ENCODE measurements at places on chromosomes 7 and 10.

- no peak for DNase-seq
Observed at GRCh38 chr7:129799350-129799955, 153.3 kb downstream of the UBE2H start.

DNA sequence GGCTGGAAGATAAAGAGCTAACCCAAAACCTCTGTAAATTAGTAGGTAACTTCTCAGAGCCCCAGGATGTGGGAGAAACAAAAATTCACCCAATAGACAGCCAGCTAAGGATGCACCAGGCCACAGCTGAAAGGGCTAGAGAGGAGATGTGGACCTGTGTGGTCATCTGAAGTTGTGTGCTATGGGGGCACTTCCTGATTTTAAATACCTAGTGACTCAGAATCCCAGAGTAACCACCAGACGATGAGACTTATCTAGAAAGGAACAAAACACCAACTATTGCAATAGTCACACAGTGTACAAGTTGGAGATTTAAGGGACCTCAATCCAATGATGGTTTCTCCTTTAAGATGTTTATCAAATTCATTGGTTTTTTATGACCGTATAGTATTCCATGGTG lies 408.3 kb upstream of the ANKRD30A start:
- DNase-seq, result no peak

DNA sequence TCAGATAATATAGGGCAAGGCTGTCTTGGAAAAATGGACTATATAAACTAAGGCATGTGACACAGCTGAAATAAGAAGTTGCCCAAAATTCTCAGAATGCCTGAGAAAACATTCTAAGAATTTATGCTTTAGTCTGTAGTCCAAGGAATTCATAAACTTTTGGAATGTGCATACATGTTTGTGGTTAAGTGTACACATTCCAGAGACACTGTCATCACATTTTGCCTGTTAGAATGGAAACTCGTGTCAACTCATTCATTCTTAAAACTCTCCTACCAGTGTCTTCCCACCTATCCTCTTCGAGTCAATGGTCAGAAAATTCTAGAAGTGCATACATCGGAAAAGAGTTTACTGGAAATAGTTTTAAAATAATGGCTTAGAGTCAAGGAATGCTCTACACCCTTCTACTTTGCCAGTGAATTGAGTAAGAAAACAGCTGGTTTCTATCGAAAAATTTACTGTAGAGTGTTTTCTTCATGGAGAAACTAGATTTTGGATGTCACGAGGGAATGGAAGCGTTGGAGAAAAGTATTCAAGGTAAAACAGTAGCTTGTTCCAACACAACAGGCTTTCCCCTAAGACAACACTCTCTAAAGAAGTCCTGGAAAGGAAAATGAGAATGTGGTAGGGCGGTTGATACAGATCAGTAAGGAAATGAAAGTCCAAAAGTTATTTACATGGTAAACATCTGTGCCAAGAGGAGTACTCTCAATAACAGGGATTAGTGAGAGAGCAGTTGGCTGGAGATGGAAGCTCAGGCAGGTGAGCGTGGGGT lies 1177.6 kb upstream of the C7orf33 start:
- DNase-seq, result no peak

GRCh38 chr10:58373442-58373827 lies 11.8 kb upstream of the TFAM start:
- no peak for DNase-seq

- no peak for DNase-seq
Observed at GRCh38 chr10:127039435-127039834, 134.2 kb downstream of the DOCK1 start.

- no peak for DNase-seq
Observed at GRCh38 chr10:126945351-126946030, 40.3 kb downstream of the DOCK1 start.

- no peak for DNase-seq
Observed at GRCh38 chr7:18566829-18567228, 71.3 kb downstream of the HDAC9 start.

DNA sequence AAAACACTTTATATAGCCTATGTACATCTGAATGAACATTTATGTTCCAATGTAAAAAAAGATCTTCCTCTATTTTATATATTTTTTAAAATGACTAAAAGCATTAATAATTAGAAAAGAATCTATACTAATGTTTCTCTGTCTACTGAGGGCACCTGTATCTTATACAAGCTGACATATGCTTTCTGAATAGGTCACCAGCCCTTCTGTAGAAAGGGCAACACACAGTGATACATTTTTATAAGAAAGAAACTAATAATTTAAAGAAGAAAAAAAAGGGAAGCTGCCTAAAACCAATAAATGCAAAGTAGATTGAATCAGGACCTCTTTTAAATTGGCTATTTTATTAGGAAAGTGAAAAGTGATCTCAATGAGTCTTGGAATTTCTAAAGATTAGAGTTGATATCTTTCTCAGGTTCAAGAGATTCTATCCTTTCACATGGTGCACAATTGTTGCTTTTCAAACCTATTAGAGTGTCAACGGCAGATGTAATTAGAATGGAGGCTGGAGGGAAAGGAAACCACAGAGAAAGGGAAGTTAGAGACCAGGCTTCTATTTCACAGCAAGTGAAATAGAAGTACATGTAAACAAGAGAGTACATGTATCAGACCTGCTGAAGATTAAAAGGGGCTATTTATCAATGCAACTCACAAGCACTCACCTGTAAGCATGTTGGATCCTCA lies 6.3 kb downstream of the MTPN start:
- DNase-seq, result no peak

GRCh38 chr7:2926120-2926895 lies 82.2 kb upstream of the GNA12 start:
- no peak for DNase-seq

DNA sequence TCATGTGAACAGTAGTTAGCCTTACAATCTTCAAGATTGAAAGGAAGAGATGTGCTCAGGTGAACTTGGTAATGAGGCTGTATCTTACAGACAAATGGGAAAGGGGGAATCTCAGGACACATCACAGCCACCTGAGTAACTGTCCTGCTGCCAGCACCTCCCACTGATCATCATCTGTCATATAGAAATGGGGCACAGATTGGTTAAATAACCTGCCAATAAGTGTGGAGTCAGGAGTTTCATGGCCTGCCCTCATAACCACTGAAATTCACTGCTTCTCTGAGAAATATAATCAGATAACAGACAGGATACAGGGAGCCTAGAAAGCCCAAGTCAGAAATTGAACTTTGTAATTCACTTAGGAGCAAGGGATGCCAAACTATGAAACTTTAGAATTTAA lies 64.9 kb upstream of the TAS2R16 start:
- no peak for DNase-seq

DNA sequence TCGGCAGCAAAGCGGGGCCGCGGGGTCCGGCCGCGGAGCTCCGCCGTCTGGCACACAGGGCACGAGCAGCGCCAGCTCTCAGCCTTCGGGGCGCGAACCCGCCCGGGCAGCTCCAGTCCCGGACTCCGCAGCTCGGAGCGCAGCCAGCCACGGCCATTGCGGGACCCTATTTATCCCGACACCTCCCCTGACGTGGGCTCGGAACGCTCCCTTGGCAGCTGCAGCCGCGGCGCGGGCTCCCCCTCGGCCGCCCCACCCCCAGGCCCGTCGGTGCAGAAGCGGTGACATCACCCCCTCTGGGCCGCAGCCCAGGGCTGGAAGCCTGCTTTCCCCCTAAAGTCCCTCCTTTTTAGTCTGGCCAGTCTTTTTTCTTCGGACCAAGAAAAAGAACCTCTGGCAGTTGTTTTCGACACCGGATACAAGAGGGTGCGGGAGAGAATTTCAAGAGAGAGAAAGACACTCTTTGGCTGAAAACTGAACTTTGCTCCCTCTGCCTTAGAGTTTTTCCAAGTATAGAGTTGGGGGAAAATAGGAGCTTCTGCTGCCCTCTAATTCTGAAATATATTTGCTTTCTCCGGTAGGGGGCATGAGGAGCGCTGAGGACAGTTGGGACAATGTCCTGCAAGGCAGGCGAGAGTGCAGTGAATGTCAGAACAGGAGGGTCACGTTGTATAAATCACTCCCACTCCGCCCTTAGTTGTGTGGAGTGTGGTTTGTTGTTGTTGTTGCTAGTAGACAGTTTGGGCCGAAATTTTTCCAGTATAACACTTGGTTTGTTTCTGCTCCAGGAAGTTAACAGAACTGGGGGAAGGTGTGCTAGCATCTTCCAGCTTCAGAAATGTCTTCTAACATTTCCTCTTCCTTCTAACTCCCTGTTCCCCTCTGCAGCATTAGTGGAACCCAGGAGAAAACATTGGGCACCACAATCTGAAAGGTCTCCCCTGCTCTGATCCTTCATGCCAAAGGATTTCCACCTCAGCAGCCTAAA lies at the start of gene SFRP4:
SFRP4 (minus strand) TSS at position 145 of the 988 bp plus-strand sequence. CDS start 280 bp downstream, outside the sequence.
- DNase-seq, result no peak

- DNase-seq, result no peak
Observed at GRCh38 chr7:129882531-129882930, 70.2 kb downstream of the UBE2H start.

- DNase-seq, result no peak
Observed at GRCh38 chr7:45515346-45515745, 58.8 kb upstream of the ADCY1 start.

- DNase-seq, result no peak
Observed at GRCh38 chr10:86876748-86877147, 80.7 kb downstream of the MMRN2 start.

GRCh38 chr10:17120694-17121093 lies 8.9 kb downstream of the CUBN start:
- DNase-seq, result no peak

- DNase-seq, result no peak
Observed at GRCh38 chr7:2355705-2356008, 1.0 kb downstream of the EIF3B start.

GRCh38 chr7:155685791-155686160 lies 41.3 kb downstream of the RBM33 start:
- DNase-seq, result no peak

GRCh38 chr7:111268941-111269340 lies 178.0 kb downstream of the LRRN3 start:
- DNase-seq, result no peak

DNA sequence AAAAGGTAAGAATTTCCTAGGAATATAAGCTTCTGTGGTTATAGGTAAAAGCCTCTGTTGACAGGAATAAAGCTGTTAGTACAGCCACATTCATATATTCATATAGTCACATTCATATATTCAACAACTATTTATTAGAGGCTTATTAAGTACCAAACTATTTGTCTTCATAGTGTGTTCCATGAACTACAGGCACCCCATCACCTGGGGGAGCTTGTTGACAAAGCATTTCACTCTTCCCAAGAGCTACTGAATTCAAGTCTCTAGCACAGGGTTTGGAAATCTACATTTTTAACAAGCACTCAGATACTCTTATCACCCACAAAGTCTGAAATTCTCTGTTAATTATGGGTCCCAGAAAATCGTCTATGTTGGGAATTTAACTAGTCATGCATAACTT lies 110.6 kb downstream of the RNLS start:
- no peak for DNase-seq

DNA sequence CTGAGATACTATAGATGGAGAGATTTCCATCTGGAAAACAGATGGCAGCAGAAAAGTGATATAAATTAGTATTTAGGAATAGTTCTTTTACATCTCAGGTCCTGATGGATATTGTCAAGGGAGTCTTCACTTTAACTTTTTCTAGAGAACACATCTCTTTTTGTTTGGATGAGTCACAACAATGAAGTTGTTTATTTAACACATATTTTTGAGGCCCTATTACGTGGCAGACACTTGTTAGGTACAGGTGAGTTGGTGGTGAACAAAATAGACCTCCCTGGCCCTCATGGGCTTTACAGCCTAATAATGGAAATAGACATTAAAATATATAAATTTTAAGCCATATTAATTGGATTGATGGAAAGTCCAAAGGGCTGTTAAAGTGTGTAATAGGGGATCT lies 168.3 kb downstream of the VTI1A start:
- no peak for DNase-seq

DNA sequence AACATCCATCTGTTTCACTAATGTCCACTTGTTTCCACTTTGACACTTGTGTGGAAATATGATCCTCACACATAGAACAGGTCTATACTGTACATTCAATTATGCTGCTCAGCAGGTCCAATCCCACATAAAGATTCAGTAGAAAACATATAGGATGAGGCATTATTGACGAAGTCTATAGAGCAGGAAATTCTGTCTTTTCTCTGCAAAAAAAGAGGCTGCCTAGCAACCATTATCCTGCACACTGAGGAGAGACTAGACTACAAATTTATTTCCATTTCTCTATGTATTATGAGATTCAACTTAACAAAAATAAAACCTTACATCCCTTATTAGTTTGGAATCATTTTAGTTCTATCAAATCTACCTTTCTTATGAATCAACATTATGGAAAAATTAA lies 204.6 kb upstream of the POM121L12 start:
- no peak for DNase-seq

GRCh38 chr7:157279741-157280215 lies 57.0 kb upstream of the DNAJB6 start:
- DNase-seq, result no peak

- DNase-seq, result no peak
Observed at GRCh38 chr7:139016931-139017511, 18.8 kb downstream of the ZC3HAV1L start.

GRCh38 chr10:89207801-89208551 lies 859 bp upstream of the CH25H start:
- no peak for DNase-seq

GRCh38 chr10:59865101-59865500 lies 41.3 kb downstream of the CCDC6 start:
- DNase-seq, result no peak

GRCh38 chr10:63431962-63432797 lies 33.6 kb downstream of the JMJD1C start:
- DNase-seq, result no peak

DNA sequence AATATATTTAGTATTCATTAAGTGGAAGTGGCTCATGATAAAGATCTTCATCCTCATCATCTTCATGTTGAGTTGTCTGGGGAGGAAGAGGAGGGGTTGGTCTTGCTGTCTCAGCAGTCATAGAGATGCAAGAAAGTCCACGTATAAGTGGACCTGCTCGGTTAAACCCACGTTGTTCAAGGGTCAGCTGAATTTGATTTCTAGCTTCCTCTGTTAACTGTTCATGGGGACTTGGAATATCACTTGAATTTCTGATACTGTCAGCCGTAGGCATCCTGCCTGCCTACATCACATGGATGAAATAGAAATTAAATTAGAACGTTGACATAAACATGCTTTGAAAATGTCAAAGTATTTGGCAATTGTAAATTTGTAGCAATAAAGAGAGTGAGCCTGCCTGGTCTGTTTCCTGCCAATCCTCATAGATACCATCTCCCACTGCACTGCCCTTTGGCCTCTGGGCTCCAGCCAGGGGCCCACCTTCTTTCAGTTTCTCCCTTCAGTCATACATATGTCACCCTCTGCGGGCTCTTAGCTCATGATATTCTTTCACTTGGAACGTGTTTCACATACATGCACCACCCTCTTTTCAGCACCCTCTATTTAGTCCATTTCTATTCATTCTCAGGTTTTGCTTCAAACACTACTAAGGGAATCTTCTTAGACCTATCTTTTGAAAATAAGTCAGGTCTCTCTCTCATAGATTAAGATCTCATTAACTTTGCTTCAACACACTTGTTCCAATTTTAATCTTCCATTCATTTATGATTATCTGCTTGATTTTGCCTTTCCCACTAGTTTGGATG lies 376.3 kb downstream of the IPMK start:
- no peak for DNase-seq
